Temporal lobe (tissue), 4 donors: ENCODE measurements at places on chromosomes 13 and 19. TPM values are rescaled to one million over a fixed set of nuclear protein-coding genes. Genes with fewer than 3 reads are reported as not detected.

Gene ERICH4
- not detected for total RNA-seq

Gene NOVA2
- 19.7 TPM for total RNA-seq

Gene CHST8
- total RNA-seq, result 5.9 TPM

Gene SGTA
- 30.2 TPM for total RNA-seq

Gene OVOL3
- total RNA-seq, result not detected

Gene CBLC
- total RNA-seq, result not detected

Gene TMEM38A
- 4.7 TPM for total RNA-seq
